ENCODE measurements at places on chromosomes 11 and 22.

- DNase-seq, result no peak
These were observed 151.8 kb downstream of the NAV2 start for GRCh38 chr11:19864141-19865140.

GRCh38 chr11:2940147-2940920 lies 11.1 kb upstream of the PHLDA2 start:
- DNase-seq, result no peak

GRCh38 chr11:41868606-41869005 lies 409.2 kb upstream of the LRRC4C start:
- no peak for DNase-seq

- DNase-seq, result no peak
These were observed 561.9 kb upstream of the ANO5 start for GRCh38 chr11:21630934-21631478.

- DNase-seq, result no peak
These were observed 20.1 kb downstream of the ADA2 start for GRCh38 chr22:17199003-17199731.

Data from epithelial cell of proximal tubule (primary cell).